Breast epithelium (tissue), 4 donors: ENCODE measurements at places on chromosomes 6 and 20. TPM values are rescaled to one million over a fixed set of nuclear protein-coding genes. Genes with fewer than 3 reads are reported as not detected.

The LRFN2 gene
- not detected for total RNA-seq

The STMND1 gene
- 2.5 TPM for total RNA-seq

The GRIK2 gene
- 1.1 TPM for total RNA-seq

The GABRR1 gene
- not detected for total RNA-seq

The GRM1 gene
- not detected for total RNA-seq

The RBM24 gene
- 1.3 TPM for total RNA-seq

The PBOV1 gene
- not detected for total RNA-seq
